NCI-H187 treated with DMSO at 0.1 percent for 48 hours (cell line): ENCODE measurements at places on chromosomes 7 and 10.

- no peak for DNase-seq
Measured at GRCh38 chr7:91657483-91658071, 222.9 kb downstream of the MTERF1 start.

- DNase-seq = no peak
Measured at GRCh38 chr7:33885290-33886148, 19.8 kb upstream of the BMPER start.

DNA sequence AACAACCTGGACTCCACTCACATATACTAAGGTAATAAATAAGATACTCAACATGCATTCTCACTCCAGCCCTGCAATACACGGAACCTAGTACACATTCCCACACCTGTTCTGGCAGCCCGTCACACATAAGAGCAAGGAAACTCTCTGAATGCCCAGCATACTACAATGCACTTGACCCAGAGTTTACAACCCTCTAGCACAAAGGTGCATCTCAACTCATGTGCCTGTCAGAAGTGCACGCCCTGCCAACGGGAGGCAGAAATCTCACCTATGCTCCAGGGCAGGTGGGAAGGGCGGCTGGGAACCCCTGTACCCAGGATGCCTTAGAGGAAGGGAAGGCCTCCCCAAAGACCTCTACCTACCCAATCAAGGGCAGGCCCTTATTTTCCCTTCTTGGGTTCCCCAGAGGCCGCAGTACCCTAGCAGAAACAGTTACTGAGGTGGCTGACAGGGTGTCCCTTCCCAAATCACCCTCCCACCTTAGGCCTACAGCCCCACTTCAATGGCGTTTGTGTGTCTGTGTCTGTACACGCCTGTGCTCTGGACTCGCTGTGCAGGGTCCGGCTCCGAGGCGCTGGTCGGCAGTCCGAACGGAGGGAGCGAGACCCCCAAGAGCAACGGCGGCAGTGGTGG, 2.0 kb downstream of the EVX1 start:
- DNase-seq = no peak

DNA sequence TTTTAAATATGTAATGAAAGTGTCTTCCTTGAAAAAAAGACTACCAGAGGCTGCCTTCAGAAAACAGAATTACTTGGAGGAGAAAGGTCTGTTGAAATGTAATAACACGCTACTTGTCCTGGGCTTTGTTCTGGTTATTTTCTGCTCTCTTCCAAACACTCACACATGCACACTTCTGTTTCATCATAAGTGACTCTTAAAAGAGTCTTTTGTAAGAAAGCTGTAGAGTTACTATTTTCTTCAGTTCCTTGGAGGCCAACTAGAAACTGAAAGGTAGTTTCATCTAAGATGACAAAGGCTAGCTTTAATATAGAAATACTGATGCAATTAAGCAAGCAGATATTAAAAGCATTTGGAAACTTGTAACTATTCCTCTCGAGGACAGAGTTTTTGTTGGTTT, 39.1 kb downstream of the TASOR2 start:
- DNase-seq = no peak

DNA sequence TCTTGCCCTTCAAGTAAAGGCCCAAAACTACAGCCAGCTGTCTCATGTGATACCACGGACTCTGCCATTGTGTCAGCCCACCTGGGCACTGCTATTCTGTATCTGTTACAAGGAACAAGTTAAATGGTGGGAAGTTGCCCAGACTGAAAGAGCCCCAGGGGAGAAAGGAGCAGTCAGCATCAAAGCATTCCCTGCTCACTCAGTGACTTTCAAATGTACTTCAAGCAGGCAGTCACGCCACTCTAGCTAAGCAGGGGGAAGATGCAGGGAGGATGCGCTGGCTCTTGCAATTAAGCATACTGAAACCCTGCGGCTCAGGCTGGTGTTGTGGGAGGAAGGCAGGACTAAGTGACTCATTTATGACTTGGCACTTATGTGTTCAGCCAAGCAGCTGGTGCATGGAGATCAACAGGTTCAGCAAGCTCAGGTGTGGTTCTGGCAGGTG, 1249.6 kb downstream of the TYW1 start:
- DNase-seq = peak; percentile 99

GRCh38 chr10:109982123-109982522, 25.7 kb upstream of the ADD3 start:
- no peak for DNase-seq

GRCh38 chr7:23315366-23315765, 16.2 kb downstream of the MALSU1 start:
- DNase-seq = no peak

DNA sequence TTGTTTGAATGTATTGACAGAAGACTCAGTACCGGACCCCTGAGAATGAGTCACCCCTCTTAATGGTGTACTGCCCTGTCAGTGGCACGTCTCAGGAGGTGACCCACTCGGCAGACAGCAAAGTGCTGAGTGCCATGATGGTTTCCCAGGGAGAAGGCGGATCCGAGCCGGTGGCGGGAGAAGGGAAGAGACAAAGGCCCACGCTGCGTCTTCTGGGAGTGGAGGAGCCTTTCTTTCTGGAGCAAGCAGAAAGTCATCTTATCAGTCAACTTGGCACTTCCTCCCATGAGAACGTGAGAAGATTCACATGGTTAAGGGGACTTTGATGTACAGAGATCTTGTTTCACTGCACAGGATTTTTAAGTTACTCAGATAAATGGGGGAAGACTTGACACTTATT, 14.6 kb upstream of the PPP2R2D start:
- no peak for DNase-seq

DNA sequence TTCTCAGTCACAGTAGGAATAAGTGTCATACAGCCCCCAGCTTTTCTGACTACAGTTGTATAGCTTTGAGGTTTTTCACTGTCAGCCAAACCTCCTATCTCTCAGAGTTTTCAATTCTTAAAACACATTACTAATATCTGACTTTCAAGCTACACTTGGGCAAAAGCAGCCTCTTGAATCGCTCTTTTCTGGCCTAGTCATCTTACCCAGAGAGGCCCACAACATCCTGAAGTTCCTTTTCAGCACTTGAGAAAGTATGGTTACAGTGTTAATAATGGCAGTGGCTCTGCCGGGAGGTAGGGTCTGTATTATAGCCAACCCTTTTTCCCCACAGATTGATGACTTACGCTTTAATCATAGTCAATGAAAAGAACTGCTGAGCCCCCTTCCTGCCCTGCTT, 181.0 kb downstream of the LRRC4 start:
- DNase-seq = no peak

DNA sequence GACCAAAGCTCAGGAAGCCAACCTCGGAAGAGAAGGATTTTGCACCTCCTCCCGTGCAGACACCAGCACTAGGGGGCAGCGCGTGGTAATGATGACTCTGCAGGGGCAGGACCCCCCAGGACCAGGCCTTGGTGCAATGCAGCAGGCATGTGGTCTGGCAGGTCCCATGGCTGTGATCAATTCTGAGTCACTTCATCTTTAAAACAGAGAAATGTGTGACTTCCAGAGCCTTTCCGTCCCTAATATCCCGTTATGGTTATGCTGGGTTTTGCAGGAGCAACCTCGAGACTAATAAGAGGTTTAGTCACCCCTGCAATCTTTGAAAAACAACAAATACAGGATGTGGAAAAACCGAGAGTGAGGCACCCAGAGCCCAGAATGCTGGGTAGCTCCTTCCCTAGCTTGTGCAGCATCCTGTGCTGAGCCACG, 30.2 kb upstream of the GJD4 start:
- DNase-seq = no peak

- no peak for DNase-seq
Measured at GRCh38 chr10:48670978-48671913, 13.4 kb upstream of the WDFY4 start.

DNA sequence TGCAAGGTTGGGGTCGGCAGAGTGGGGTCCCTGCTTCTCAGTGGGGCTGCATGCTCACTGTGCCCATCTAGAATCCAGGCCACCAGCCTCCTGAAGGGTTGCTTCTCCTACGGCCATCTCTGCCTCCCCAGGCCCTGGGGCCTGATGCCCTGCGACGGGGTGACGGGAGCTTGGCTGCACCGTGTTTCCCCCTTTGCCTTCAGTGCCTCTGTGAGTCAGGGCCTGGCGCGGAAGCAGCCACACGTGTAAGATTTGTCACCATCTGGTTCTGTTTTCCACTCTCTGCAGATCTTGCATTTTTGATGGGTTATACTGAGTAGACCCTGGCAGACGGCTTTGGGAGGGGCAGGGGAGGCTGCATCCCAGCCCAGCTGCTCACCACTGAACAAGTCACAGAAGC, 7.2 kb downstream of the ADAMTS14 start:
- DNase-seq = no peak

GRCh38 chr10:73408061-73408460, 5.8 kb downstream of the ANXA7 start:
- no peak for DNase-seq

DNA sequence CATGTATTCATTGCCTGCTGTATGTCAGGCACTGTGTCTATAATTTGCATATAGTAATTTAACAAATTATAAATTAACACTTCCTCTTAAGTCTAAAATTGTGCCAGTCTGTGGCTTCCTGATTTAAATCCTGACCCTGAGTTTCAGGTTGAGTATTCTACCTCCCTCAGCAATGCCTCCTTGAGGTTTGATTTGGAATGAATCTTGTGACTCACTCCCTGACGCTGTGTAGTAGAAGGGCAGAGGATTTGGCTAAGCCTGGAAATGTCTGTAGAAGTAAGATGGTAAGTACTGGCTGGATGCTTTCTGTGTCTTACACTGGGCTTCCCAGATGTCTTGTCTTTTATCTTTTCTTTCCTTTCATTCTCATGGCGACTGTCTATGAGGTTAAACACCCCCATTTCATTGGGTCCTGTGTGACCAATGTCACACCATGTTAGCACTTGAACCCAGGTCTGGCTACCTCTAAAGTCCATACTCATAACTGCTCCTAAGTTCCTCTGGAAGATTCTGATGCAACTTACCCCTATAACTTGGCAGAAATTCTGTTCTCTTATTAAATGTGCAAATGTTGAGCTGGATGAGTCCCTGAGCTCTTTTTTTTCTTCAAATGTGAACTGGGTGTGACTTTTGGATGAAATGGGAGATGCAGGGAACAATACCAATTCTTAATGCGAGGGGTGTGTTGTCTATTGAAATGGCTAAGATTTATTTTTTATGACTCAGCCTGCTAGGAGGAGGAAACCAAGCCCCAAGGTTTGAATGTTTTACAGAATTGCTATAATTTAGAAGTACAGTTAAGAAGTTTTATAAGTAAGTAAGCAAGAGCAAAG, 48.5 kb downstream of the PLCE1 start:
- DNase-seq = no peak

GRCh38 chr7:134339475-134339874, 22.7 kb upstream of the SLC35B4 start:
- DNase-seq = no peak

- no peak for DNase-seq
Measured at GRCh38 chr10:71217266-71218045, 5.1 kb downstream of the UNC5B start.

DNA sequence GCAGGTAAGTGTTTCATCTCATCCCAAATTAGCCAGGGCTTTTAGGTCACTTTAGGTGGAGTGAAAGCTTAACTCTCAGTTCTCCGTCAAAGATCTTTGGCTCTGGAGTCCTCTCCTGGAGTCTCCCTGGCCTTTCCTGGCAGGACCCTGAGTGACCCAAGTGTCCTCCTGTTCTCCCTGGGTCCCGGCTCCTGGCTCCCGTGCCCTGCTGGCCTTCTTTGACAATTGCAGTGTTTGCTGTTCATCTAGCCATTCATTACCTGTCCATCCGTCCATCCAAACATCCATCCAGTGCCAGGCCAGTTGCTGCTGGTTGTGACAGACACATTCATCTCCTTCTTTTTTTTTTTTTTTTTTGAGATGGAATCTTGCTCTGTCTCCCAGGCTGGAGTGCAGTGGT, 6.2 kb upstream of the TPST1 start:
- DNase-seq = no peak

- DNase-seq = no peak
Measured at GRCh38 chr7:75969704-75970498, 24.5 kb downstream of the TMEM120A start.

DNA sequence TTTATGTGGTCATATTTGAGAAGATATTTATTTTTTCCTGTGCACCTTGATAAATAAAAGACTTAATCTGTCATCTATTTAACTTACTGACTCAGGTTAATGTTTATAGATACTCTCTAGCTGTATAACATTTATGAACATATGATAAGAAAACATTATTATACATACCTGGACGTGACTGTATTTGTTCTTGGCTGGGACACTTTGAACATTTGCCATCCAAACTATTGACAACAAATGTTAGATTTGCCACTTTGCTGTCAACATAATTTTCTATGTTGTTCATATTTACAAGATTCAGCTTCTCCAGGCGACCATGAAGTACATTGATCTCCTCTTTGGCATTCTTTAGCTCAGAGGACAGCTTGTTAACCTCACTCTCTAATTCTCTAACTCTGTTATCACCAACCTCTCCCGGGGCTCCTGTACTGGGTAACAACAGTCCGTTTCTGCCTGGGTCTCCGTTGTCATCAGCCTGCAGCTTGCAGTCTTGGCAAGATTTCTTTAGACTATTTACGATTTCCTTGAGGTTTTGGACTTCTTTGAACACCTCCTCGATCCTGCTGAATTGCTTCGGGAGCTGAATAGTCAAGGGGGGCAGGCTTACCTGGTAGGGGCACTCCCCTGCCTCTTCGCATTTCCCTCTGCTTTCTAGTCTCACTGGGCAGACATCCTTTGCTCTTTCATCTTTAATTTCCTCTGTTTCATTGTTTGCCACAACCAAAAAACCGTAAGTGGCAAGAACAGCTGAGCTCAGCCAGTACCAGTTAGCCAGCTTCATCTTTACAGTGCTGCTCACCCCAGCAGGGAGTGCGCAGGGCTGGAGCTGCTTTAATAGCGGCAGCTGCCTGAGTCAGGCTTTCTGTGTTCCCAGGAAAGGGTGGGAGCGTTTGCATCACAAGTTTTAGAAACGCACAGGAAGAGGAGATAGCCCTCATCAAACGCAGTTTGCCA, at the start of gene FGL2:
Gene FGL2 (minus strand): TSS at position 807 of the 954 bp plus-strand sequence. CDS start 26 bp downstream, at position 781.
- no peak for DNase-seq

DNA sequence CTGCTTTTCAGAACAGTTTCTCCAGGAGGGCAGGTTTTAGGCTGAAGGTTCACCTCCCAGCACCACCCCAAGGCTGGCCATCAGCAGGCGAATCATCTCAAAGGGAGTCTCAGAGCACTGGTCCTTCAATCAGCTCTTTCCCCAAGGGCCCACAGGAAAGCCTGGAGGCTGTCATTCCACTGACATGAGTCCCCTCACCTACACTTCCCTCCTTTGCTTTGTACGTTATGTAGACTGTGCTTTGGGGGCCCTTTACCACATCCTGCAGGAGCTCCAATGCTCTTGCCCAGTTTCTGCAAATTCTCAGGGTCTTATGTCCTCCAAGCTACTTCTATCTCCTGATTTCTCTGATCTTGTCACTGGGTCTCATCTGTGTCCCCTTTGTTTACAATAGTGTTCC, 15.4 kb downstream of the WDFY4 start:
- no peak for DNase-seq

GRCh38 chr7:135517060-135517459, 7.2 kb upstream of the CNOT4 start:
- no peak for DNase-seq

- DNase-seq = no peak
Measured at GRCh38 chr10:84845628-84846261, 517.4 kb downstream of the CCSER2 start.
